ENCODE measurements at places on chromosomes 7 and 10. TPM values are rescaled to one million over a fixed set of nuclear protein-coding genes. Genes with fewer than 3 reads are reported as not detected.

The FAM200A gene
- 11.2 TPM for polyA plus RNA-seq

The OR2A5 gene
- polyA plus RNA-seq = 0.02 TPM

The PAX4 gene
- 0.11 TPM for polyA plus RNA-seq

The GATAD1 gene
- 24.6 TPM for polyA plus RNA-seq

The CYP2C19 gene
- polyA plus RNA-seq = 0.02 TPM

The KAZALD1 gene
- polyA plus RNA-seq = 2.3 TPM

The GPR85 gene
- 1.3 TPM for polyA plus RNA-seq

The AIFM2 gene
- polyA plus RNA-seq = 7.5 TPM

The OPALIN gene
- 0.18 TPM for polyA plus RNA-seq

The SSC4D gene
- polyA plus RNA-seq = 0.96 TPM

The FBXL13 gene
- 1.0 TPM for polyA plus RNA-seq

Measured in thymus (tissue), 14 donors.